ENCODE measurements at places on chromosomes 13 and 19. TPM values are rescaled to one million over a fixed set of nuclear protein-coding genes. Genes with fewer than 3 reads are reported as not detected.
A peak's percentile ranks its signal among the peaks of the same experiment; 100 is the strongest.

The ZNF320 gene
- 6.8 TPM for total RNA-seq

The RINL gene
- total RNA-seq = 82.3 TPM

The SLC17A7 gene
- 0.07 TPM for total RNA-seq

The CYSLTR2 gene
- total RNA-seq = 2.4 TPM

The ZNF565 gene
- total RNA-seq = 2.1 TPM

The LPAR2 gene
- 24.8 TPM for total RNA-seq

- no peak for DNase-seq
Observed at GRCh38 chr19:30102666-30103065, 160.6 kb downstream of the URI1 start.

- no peak for DNase-seq
Observed at GRCh38 chr19:49437231-49437630, 4.1 kb downstream of the SLC17A7 start.

DNA sequence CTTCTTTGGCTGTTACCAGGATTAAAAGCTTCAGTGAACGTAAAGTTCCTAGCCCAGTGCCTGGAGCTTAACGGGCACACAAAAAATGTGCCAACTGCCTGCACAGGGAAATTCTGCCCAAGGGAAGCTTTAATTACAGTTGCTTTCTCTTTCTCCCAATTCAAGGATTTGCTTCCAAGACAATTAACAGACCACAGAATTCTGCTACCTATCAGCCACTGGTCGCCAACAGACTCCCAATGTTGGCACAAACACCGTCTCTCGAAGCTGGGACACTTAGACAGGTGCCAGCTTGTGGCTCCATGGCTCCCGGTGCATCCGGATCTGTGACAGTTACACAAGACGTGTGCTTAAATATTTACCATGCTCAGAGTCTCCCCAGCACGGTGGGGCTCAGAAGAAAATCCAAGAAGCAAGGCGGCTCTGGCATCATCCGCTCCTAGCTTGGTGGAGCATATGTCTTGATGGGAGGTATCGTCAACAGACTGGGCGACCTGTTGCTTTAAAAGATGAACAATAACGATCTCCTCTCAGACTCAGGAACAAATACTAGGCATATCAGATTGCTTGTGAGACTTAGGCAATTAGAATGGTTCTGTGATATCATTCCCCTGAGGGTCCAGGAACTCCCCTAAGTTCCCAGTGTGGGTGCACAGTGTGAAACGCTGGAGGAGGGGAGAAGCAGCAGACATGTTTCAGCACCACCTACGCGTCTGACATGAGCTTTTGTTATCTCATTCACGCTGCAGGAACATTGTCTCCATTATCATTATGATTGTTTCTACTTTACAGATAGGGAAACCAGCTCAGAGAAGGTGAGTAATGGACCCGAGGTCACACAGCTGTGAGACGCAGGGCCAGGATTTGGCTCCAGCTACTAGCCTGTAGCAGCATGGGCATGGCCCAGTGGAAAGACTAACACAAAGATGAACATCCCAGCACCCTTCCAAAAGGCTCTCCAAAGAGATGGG lies 61.6 kb downstream of the ALOX5AP start:
- DNase-seq = no peak

GRCh38 chr13:43879755-43880181 lies at the start of gene LACC1:
TSS of gene LACC1 (plus strand) at chr13:43879904. CDS start at chr13:43880986, 1,082 bp downstream.
- DNase-seq = peak; percentile 25

GRCh38 chr13:41700790-41701310 lies 243.5 kb downstream of the RGCC start:
- no peak for DNase-seq

DNA sequence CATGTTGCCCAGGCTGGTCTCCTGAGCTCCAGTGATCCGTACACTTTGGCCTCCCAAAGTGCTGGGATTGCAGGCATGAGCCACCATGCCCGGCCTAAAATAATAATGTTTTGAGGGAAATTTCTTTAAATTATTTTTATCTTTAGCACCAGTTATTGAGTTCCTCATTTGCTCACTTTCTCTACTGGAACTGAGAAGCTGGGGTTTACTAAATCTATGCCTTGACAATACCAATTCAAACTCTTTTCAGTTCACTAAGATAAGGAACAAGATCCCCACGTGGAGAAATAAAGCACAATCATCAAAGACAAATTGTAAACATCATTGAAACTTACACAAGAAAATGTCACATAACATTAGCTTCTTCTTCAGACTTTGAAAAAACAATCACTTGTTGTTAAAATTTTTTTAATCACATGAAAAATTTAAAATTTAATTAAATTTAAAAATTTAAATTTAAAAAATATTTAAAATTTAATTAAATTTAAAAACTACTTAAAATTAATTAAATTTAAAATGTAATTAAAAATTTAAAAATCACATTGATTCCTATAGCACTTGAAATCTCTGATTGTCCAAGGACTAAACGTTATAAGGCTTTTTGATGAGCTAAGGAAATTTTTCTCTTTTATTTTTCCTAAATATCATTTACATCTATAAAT lies 25.2 kb upstream of the XPO4 start:
- no peak for DNase-seq

- peak; percentile 44 for DNase-seq
Observed at GRCh38 chr13:114226088-114226487, 8.6 kb upstream of the CDC16 start.

DNA sequence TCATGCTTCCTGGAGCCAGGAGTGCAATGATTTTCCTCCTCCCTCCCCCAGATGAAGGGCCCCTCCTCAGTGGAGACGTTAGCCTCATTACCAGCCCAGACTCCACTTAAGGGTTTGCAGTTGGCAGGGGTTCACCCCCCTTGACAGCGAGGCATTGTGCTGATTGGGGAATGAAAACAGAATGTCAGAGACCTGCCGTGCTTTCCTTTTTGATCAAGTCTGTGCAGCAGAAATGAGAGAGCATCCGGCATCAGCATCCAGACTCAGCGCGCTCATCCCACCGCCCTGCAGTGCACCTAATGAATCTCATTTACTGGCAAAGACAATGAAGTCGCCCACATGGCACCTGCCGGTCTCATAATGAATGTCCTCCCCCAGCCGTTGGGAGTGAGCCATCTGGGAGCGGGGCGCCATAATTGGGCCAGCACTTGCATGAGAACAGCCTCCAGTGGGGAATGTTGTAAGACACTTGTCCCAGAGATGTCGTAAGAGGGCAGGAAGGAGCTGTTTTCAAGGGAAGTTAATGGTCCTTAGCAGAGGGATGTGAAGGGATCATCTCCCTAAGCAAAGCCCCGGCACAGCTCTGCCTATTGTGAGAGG lies 98.3 kb upstream of the UQCRFS1 start:
- no peak for DNase-seq

- no peak for DNase-seq
Observed at GRCh38 chr13:53129864-53130393, 101.3 kb downstream of the OLFM4 start.

- DNase-seq = no peak
Observed at GRCh38 chr13:91358387-91358782, 10.9 kb downstream of the MIR17HG start.

- DNase-seq = no peak
Observed at GRCh38 chr13:26583662-26584061, 26.2 kb downstream of the WASF3 start.

- DNase-seq = no peak
Observed at GRCh38 chr13:41720839-41721561, 239.9 kb downstream of the VWA8 start.

GRCh38 chr13:46062185-46062584 lies 9.6 kb upstream of the ZC3H13 start:
- no peak for DNase-seq

DNA sequence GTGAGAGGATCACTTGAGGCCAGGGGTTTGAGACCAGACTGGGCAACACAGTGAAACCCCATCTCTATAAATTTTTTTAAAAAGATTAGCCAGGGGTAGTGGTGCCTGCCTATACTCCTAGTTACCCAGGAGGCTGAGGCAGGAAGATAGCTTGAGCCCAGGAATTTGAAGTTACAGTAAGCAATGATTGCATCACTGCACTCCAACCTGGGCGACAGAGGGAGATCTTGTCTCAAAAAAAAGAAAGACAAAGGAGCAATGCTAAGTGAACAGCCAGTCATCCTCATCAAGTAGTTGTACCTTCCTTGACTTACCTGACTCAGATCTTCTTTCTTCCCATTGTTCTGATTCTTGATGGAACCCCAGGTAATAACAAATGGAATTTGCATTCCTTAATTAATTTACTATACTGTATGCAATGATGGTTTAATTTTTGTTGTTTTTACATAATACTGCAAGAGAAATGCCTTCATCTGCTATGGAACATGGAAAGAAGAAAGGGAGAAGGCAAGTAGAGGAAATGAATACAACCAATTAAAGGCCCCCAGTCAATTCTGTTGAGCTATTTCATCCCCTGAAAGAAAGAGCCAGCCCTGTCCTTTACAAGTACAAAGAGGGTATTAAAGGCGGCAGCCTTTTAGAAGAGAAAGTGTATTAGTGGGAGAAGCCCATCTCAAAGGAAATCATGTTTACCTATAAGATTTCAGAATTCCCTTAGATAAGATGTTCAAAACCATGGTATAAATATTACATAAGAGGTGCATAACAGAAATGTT lies 316.7 kb downstream of the DIAPH3 start:
- no peak for DNase-seq

GRCh38 chr13:20487927-20488326 lies 37.7 kb downstream of the CRYL1 start:
- no peak for DNase-seq

Data from CD8-positive, alpha-beta memory T cell (primary cell).